GM13976 (cell line): ENCODE measurements at places on chromosomes 12 and 14.

- no peak for DNase-seq
These were observed 31.8 kb downstream of the CRADD start for GRCh38 chr12:93708952-93709351.

- no peak for DNase-seq
These were observed 24.6 kb upstream of the LTBP2 start for GRCh38 chr14:74636424-74637177.

DNA sequence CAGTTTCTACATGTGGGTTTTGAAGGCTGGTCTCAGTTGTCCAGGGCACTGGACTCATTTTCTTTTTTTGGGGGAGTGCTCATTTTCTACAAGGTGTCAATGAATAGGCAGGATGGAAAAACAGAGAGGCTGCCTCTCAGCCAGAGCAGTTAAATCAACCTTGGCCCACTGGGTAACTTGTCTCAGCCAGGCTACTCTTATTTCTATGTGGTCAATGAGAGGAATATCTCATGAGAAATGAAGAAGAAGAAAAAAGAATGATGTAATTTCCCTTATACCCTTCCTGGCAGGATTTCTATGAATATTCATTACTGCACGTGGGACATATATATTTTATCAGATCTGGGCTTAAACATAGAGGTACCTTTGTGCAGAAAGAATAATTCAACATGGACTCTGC lies 155.2 kb upstream of the E2F7 start:
- DNase-seq, result no peak

GRCh38 chr14:69398818-69399210 lies 322 bp downstream of the SLC39A9 start:
- no peak for DNase-seq

DNA sequence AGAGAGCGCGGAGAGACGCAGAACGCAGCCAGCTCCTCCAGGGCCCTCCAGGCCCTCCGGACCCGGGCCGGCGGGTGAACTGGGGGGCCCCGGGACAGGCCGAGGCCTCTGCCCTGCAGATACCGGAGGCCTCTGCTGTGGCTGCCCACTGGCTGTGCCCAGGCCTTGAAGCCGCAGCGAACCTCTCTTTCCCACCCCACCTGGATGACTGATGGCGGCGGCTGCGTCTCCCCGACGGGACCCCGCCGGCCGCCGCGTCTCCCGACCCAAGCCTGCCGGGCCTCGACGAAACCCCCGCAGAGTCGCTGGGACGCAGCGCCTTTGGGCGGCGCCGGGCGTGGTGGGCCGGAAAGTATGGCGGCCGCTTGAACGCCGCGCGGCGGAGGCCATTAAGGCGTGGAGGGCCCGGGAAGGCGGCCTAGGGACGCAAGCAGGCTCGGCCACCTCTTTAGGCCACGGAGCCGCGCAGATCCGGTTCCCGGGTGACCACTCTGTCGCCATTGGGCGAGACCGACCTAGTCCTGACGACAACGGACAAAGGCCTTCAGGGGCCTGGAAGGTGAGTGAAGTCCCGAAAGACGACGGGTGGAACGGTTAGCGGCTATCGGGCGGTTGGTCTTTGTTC lies 8.4 kb upstream of the ERGIC2 start:
- DNase-seq, result no peak

DNA sequence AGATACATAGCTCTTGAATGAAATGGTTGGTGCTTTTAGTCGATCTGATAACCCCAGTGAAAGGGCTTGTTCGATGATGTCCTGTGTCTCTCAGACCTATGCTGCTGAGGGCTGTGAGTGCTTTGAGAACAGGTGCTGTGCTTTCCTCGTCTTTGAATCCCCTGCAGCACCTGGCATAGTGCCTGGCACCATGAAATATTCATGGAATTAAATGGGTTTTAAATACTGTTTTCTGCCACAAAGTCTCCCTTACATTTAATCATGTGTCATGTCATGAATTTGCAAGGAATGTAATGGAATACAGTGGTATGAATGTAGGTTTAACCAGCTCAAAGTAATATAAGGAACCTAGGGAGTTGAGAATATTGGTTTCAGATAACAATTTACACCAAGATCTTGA lies 220.5 kb upstream of the PRICKLE1 start:
- no peak for DNase-seq

DNA sequence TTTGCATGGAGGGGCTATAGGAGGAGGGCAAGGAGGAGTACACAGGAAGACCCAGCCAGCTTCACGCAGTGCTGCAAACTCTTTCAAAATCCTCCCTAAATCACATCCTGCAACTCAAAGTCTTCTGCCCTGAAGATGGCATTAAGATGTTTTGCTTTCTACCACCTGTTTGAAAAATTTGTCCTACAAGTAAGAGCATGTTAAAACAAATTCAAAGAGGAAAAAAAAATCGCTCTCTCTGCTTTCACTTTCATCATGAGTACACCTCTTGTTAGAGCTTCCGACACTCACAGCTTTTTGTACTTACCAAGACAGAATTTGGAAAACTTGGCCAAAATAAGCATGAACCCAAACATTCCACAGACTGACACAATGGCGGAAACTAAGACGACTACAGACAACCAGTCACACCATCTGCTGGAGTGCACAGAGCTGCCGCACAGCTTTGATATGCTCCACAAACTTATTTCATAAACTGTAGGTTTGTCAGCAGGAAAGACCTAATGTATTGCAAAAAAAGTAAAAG lies 21.3 kb downstream of the GCH1 start:
- no peak for DNase-seq

GRCh38 chr14:88933191-88933590 lies 108.7 kb downstream of the TTC8 start:
- no peak for DNase-seq

- DNase-seq, result no peak
These were observed 487.5 kb upstream of the TMEM132C start for GRCh38 chr12:127779301-127780045.

DNA sequence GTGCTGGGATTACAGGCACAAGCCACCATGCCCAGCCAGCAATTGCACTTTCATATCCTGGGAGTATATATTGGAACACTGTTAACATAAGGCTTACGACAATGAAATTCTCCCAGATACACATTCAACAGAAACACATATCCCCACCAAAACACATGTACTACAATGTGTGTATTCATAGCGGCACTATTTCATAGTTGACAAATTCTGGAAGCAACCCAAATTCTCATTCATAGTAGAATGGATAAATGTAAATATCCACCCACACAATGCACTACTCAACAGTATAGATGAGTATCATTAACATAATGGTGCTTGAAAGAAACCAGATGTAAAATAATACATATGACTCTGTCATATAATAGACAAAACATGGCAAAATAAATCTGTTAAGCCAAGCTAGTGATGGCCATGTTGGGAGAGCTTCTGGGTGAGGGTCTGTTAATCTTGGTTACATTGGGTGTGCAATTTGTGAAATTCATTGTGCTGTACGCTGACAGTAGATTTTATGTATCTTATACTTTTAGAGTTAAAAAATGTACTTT lies 2.6 kb upstream of the DNAAF2 start:
- DNase-seq, result no peak

GRCh38 chr14:75205591-75205990 lies 29.2 kb upstream of the TMED10 start:
- no peak for DNase-seq

DNA sequence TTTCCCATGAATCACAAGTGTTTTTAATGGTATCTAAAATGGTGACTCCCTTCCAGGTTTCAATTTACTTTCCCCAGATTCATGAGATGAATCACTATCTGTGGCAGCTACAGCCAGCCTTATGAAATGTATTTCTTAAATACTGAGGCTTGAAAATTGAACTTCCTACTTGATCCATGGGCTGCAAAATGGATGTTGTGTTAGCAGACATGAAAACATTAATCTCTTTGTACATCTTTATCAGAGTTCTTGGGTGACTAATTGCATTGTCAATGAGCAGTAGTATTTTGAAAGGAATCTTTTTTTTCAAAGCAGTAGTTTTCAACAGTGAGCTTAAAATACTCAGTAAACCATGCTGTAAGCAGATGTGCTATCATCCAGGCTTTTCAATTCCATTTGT lies 250.8 kb downstream of the SLC6A15 start:
- DNase-seq, result no peak

GRCh38 chr14:65223636-65224035 lies 121.3 kb upstream of the MAX start:
- no peak for DNase-seq

GRCh38 chr12:30384976-30385375 lies 310.7 kb downstream of the IPO8 start:
- no peak for DNase-seq

DNA sequence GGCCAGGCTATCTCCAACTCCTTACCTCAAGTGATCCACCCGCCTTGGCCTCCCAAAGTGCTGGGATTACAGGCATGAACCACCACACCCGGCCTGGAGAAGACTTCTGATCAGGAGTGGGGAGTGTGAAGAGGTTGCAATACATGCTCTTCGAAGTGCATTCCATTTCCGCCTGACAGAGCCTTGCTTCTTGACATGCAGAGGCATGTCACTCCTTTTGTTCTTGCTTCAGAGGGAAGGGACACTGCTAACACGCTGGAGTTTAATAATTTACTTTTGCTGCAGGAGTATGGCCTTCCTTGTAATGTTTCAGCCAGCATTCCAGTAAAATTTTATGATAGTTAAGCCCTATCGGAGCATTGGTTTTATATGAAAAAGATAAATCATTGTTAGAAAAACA lies 74.9 kb downstream of the SLC25A47 start:
- no peak for DNase-seq

GRCh38 chr14:66074537-66074936 lies 411.6 kb upstream of the CCDC196 start:
- no peak for DNase-seq

- no peak for DNase-seq
These were observed 75.8 kb downstream of the DIO2 start for GRCh38 chr14:80135305-80136088.

- DNase-seq, result no peak
These were observed 5.3 kb downstream of the DYRK4 start for GRCh38 chr12:4567073-4567881.

- DNase-seq, result no peak
These were observed 20.3 kb downstream of the LRRC74A start for GRCh38 chr14:76846331-76847047.

DNA sequence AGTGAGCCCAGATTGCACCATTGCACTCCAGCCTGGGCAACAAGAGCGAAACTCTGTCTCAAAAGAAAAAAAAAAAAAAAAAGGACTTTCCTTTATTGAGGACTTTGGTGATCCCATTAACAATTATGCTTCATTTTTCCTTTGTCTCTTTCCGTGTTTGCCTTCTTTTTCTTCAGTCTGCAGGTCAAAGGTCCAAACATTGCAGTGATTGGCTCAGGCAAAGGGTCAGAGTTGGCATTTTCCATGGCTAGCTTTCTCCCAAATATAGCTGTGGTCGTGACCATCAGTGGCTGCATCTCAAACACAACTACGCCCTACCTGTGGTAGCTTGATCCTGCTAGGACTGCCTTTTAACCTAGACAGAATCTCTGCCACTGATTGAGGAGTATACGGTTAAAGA lies 7.0 kb upstream of the DNAL1 start:
- no peak for DNase-seq

GRCh38 chr14:64400829-64401459 lies 12.8 kb downstream of the MTHFD1 start:
- DNase-seq, result no peak

- no peak for DNase-seq
These were observed 25.0 kb upstream of the HIGD1C start for GRCh38 chr12:50927356-50927755.

DNA sequence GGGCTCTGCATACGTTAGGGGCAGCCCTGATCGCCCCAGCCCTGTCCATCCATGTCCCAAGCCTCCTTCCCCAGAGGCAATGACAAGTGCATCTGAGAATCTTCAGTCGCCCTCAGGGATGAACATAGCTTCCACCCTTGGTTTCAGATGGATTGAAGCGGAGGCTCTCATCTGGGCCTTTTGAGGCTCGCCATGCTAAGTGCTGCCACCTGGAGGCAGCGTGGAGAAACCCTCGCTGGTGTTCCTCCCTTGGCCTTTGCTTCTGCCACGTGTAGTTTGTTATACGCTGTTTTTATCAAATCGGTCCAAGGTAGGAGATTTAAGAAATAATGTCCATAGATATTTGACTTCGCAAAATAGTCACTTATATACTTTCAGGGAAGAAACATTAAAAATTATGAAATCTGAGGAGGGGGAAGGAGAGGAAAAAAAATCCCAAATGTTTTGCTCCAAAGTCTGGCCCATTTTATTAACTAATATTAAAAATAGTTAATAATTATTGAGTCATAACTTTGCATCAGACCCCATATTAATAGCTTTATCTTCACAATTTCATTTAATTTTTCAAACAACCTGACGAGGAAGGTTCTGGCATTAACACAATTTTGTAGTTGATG lies 28.8 kb upstream of the LRRC10 start:
- peak; percentile 76 for DNase-seq

GRCh38 chr14:32514236-32514635 lies 185.1 kb downstream of the AKAP6 start:
- no peak for DNase-seq

DNA sequence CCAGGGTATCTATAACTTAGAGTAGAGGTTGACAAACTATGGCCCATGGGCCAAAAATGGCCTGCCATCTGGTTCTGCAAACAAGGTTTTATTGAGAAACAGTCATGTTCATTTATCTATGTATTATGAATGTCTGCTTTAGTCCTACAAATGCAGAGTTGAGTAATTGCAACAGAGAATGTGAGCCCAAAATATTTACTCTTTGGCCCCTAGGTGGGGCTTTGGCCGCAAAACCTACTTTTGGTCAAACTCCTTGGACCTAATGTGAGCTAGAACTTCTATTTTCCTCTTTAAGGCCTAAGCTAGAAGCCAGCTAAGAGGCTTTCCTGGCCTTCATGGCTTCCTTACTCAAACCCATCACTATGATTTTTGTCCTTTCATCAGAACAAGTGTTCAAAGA lies 379.1 kb downstream of the NELL2 start:
- DNase-seq, result no peak

GRCh38 chr14:59564366-59564765 lies 12.2 kb downstream of the CCDC175 start:
- no peak for DNase-seq

DNA sequence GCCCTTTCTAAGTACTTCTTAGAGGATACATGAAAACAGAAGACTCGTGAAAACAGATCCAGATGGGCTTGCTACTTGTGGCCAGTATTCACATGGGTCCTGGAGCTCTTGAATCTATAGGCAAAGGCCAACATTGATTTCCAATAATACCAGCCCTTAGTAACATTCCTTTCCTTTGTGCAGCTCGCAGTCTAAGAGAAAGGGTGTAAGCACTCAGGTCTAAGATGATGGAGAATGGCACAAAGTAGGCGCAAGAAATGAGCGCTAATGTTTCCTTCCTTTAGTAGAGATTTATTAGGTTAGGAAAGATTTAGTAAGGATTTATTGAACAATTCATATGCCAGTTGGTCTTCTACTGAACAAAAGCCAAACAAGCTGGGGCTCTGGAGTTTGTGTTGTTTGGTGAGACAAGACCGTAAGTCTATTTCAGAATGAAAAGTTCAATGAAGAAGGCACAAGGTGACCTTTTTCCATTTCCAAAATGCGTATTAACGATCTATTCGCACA lies 525 bp downstream of the RNU6-8 start:
- no peak for DNase-seq
